ENCODE measurements at places on chromosomes 6 and 20.

GRCh38 chr20:12970372-12970821 lies 38.4 kb upstream of the SPTLC3 start:
- peak; percentile 9 for DNase-seq

GRCh38 chr6:33391922-33392594 lies 435 bp downstream of the KIFC1 start:
- DNase-seq = no peak

- no peak for DNase-seq
These were observed 24.5 kb upstream of the GRM4 start for GRCh38 chr6:34170346-34170745.

DNA sequence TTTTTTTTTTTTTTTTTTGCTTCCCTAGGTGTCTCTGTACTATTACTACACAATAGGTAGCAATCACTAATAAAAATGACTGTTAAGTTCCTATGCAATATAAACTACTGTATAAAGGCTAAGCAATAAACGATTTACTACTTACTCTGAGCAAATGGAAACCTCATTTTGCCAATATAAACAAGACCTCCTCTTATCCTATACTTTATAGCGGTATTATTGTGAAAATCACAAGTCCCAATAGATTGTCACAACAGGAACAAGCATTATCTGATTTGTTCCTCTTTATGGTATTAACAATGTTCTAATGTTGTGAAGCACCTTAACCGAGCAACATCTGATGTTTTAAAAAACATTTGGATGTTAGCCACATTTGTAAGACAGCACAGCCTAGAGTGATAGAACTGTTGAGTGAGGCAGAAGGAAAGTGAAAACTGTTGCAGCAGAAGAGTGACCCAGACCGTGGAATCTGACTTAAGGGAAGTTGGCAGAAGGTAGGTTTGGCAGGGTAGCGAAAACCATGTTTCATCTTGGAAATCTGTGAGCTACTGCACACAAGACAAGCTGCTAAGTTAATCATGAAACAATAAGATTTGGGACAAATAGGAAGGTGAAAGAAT lies 94.2 kb downstream of the MYLK4 start:
- no peak for DNase-seq

All from COR-L47 (cell line).